Activated CD8-positive, alpha-beta memory T cell treated with anti-CD3 and anti-CD28 coated beads, Interleukin-2, amount 50 U/mL, for 4 hours (primary cell): ENCODE measurements at places on chromosomes 11 and 22.

DNA sequence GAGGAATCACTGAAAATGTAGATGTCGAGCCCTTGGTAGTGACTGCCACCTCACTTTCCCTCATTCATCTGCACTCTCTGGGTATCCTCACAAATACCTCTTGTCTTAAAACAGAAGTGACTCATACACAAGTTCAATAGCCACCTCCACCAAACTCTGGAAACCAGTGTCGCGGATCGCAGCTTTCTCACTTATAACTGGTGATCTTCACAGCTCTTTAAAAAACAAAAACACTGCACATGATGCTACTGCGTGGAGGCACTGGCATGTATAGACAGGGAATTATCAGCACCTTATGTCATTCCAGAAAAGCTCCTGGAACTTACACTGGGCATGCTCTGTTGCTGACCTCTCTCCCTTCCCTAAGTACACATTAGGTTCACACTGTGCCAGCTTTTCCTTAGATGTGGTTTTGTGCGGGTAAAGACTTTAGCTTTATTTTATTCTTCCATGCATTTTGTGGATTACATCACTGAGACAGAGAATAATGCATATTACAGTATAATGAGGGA lies 425.5 kb upstream of the CADM1 start:
- DNase-seq = no peak

- no peak for DNase-seq
Measured at GRCh38 chr11:21653951-21654421, 538.9 kb upstream of the ANO5 start.

GRCh38 chr11:133163463-133164419 lies 368.6 kb downstream of the OPCML start:
- DNase-seq = no peak

GRCh38 chr22:36644333-36644757 lies 59.2 kb downstream of the CACNG2 start:
- DNase-seq = no peak

- no peak for DNase-seq
Measured at GRCh38 chr11:120219232-120219937, 8.6 kb downstream of the OAF start.

GRCh38 chr22:31488988-31489617 lies 539 bp downstream of the EIF4ENIF1 start:
- peak; percentile 38 for DNase-seq

GRCh38 chr11:33373636-33374035 lies 116.5 kb downstream of the HIPK3 start:
- no peak for DNase-seq

- DNase-seq = no peak
Measured at GRCh38 chr11:58763120-58763490, 31.4 kb upstream of the GLYAT start.

- DNase-seq = no peak
Measured at GRCh38 chr11:86497836-86498235, 123.1 kb downstream of the CCDC81 start.

- no peak for DNase-seq
Measured at GRCh38 chr11:38014405-38014804, 1416.4 kb upstream of the RAG2 start.

DNA sequence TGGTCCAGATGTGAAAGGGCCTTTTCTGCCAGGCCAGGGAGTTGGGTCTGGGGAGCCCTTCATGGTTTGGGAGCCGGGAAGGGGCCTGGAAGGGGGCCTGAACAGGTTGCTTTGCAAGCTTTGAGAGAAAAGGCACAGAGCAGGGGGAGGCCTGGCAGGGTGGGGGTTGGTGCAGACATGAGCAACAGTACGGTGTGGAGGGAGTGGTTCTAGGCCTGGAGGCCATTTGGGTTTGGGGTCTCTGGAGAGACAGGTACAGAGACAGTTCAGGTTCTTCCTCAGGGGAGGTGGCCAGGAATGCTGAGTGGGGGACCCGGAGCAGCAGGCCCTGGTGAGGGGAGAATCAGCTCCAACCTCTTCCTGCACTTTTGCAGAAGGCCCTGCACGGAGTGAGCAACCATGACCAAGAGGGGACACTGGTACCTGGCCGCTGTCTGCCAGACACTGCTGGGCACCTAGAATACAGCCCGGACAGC lies 1.4 kb downstream of the KDELR3 start:
- DNase-seq = no peak

DNA sequence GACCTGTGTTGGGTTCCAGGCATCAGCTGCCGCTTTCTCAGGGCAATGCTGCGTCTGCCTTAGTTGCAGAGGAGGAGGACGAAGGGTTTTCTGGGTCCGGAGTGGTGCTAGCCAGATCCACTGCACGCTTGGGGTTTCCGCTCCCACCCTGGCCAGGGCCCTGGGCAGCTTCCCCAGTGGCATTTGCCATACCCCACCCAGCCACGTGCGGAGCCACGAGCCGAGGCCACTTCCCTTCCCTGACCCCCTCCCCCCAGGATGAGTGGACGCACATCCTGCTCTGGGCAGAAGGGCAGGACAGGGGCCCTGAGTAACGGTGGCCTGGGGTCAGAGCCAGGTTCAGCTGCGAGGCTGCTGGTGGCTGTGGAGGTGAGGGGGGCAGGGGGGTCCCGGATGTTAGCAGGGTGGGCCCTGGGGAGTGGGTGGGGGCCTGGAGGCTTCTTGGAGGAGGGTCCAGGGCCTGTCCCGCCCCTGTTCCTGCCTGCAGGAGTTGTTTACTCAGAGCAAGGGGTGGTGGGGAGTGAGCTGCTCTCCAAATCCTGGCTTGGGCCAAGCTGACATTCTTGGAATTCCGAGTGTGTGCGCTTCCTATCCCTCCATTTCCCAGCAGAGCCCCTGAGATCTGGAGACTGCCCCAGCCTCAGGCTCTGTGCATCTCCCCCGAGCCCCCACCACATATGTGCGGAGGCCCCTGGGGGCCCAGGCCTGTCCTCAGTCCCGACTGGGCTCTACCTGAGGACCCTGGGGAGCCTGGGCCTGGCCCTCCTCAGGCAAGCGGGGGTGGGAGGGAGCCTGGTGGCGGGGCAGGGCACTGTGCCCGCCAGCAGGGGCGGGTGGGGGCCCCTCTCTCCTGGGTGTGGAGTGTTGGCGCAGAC lies 1.4 kb downstream of the TSPAN4 start:
- DNase-seq = no peak

DNA sequence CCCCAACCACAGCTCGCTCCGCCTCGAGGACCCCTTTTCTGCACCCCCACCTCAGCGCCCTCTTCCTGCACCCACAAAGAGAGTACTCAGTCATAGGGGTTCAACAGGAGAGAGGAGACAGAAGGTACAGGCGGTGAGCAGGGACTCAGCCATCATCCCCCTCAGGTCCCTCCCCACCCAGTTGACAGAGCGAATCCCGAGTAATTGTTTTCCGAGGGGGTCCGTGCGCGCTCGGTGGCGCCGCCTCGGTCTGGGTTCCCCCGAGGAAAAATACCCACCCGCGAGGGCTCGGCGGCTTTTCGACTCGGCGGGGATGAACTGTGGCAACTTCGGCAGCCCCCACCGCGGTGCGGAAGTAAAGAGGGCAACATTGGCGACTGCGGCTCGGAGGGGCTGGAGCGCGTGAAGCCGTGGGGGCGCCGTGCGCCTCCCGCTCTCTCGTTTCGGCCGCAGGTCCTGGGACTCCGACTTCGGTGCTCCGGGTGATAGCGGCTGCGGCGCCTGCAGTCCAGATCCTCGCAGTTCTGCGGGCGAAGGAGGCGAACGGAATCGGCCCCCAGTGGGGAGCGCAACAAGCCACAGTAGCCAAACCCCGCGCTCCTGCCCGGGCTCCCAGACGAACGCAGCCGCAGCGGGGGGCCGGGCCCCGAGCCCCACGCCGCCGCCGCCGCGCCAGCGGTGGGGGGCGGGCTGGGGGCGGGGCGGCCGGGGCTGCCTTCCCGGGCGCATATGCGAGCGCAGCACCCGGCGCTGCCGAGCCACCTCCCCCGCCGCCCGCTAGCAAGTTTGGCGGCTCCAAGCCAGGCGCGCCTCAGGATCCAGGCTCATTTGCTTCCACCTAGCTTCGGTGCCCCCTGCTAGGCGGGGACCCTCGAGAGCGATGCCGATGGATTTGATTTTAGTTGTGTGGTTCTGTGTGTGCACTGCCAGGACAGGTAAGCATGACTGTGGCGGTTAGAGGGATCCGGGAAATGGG lies at the start of gene NELL1:
NELL1 (plus strand) TSS at position 743 of the 976 bp plus-strand sequence.
- DNase-seq = no peak

- DNase-seq = no peak
Measured at GRCh38 chr22:22558071-22558971, 744 bp downstream of the PRAME start.

GRCh38 chr11:12392672-12393071 lies 15.3 kb downstream of the PARVA start:
- DNase-seq = no peak
